CD4-positive, alpha-beta T cell (primary cell): ENCODE measurements at places on chromosomes 6 and 20. TPM values are rescaled to one million over a fixed set of nuclear protein-coding genes. Genes with fewer than 3 reads are reported as not detected.

Gene PSORS1C2
- total RNA-seq = not detected

DNA sequence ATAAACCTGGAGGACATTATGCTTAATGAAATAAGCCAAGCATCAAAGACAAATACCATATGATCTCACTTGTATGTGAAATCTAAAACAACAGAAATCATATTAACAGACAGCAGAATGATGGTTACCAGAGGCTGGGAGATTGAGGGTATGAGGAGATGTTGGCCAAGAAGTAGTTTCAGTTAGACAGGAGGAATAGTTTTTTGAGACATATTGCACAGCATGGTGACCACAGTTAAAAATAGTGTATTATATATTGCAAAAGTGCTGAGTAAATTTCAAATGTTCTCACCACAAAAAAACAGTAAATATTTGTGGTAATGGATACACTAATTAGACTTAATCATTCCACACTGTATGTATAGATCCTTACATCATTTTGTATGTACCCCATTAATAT is 1.8 kb downstream of the GABRR1 start:
- no peak overlapping the region for H3K27ac ChIP-seq
- H3K36me3 ChIP-seq = no peaks in the 10 kb centered on the region
- no peak for DNase-seq
- no peak overlapping the region for H3K4me3 ChIP-seq
- no peaks in the 10 kb centered on the region for H3K4me1 ChIP-seq

GRCh38 chr6:47413752-47414422 is 63.7 kb upstream of the CD2AP start:
- H3K4me3 ChIP-seq = peak overlapping the region; percentile 52
- peaks cover 11% of the 10 kb centered on the region for H3K4me1 ChIP-seq
- no peak overlapping the region for H3K27ac ChIP-seq
- H3K27me3 ChIP-seq = no peaks in the 10 kb centered on the region

Gene IRAK1BP1
- total RNA-seq = 0.98 TPM

DNA sequence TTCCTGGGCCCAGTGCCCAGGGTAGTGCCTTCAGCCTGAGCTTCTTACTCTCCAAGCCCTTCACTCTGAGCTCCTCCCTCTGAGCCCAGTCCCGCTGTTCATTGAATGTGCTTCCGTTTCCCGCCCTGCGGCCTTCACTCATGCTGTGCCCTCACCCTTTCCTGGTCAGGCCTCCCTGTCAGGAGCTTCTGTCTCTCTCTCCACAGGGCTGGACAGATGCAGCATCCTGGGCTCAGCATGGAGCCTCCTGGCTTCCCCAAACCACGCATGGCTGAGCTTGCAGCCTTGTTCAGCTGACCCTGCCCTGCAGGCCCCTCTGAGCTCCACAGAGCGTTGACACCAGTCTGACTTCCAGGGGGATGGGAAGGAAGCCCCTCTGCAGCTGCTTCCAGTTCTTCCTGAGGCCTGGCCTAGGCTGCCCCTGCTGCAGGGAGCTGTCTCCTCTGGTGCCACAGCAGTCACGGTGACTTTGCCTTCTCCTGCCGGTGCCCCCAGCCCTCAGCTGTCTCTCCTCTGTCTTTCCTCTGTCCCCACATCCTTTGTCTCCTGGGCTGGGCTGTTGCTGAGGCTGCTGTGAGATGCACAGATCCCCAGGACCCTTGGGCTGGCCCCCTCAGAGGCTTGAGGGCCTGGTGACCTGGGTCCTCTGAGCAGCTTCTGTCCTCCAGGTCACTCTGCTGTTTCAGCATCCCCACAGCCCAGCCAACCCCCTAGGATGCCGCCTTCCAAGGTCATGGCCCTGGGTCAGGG is 7.9 kb upstream of the MYT1 start:
- no peaks in the 10 kb centered on the region for H3K36me3 ChIP-seq
- peaks cover 25% of the 10 kb centered on the region for H3K27me3 ChIP-seq

Gene IL17F
- total RNA-seq = not detected

DNA sequence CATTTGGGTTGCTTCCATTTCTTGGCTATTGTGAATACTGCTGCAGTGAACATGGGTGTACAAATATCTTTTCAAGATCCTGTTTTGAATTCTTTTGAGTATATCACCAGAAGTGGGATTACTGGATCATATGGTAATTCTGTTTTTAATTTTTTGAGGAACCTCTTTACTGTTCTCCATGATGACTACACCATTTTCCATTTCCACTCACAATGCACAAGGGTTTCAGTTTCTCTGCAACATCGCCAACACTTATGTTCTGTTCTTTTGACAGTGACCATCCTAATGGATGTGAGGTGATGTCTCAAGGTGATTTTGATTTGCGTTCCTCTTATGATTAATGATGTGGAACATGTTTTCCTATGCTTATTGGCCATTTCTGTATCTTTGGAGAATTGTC is 214.4 kb upstream of the ZFP64 start:
- no peak overlapping the region for H3K4me3 ChIP-seq
- no peaks in the 10 kb centered on the region for H3K36me3 ChIP-seq
- H3K4me1 ChIP-seq = peaks cover 55% of the 10 kb centered on the region
- no peak for DNase-seq
- H3K27me3 ChIP-seq = no peaks in the 10 kb centered on the region
- peak overlapping the region; percentile 29 for H3K27ac ChIP-seq
